T1000 (cell line): ENCODE measurements at places on chromosomes 11 and 22.

GRCh38 chr22:50169774-50170341 lies 673 bp upstream of the PANX2 start:
- no peak for DNase-seq

GRCh38 chr11:1548221-1549070 lies 23.6 kb downstream of the DUSP8 start:
- DNase-seq: no peak

GRCh38 chr11:11667056-11667455 lies 45.3 kb upstream of the GALNT18 start:
- no peak for DNase-seq

DNA sequence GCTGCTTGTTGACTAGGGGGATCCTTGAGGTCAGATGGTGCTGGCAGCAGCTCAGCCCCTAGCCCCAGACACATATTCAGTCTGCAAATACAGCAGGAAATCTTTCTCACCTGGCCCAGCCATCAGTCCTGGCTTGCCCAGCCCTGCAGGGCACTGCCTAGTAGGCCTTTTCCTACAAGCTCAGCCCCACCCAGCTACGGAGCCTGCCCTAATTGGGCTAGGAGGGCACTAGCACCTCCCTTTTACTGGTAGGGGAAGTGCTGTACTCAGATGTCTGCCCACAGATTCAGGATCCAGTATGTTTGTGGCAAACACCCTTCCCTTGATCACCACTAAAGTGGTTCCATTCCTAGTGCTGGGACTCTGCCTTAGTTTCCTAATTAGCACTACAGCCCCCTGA lies 257.1 kb upstream of the CADM1 start:
- DNase-seq: no peak

- no peak for DNase-seq
These were observed 34.3 kb upstream of the PRODH start for GRCh38 chr22:18970176-18970947.

DNA sequence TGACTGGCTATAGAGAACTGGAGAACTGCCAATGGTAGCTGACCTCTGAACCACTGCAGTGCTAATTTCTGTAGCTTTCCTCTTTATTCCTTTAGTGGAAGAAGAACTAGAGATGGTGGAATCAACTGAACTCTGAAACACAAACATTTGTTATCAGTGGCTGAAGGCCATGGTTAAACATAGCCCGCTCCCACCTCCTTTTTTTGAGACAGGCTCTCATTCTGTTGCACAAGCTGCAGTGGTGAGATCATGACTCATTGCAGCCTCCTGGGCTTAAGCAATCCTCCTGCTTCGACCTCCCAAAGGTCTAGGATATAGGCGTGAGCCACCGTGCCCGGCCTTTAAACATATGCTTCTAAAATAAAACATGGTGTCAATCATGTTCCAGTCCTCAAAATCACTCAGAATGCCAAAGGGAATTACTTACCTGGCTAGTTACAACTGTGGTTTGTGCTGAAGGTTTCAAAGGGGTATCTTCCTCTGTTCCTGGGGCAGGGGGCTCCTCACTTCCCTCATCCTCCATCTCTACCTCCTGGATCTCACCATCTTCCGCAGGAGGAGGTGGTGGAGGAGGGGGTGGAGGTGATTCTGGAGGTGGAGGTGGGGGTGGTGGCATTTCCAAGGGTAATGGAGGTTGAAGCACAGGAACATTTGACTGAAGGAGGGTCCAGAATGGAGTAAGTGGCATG lies 9.0 kb upstream of the AGBL2 start:
- no peak for DNase-seq

GRCh38 chr11:123230346-123230745 lies 35.3 kb upstream of the CLMP start:
- DNase-seq: no peak

DNA sequence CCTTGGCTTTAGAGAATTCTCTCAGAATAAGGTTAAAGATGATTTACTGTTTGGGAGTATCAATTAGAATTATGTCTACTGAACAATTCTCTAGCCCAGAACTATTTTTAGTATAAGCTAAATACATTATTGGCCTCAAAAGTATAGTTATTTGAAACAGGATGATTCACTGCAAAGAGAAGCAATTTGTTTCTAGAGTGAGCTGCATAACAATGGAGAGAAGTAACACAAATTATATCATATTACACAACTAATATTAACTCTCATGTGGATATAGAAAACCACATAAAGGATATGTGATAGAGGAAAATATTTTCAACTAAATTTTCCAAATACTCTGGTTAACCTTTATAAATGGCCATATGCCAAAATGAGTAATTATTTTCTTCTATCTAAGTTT lies 24.9 kb downstream of the PGM2L1 start:
- no peak for DNase-seq

DNA sequence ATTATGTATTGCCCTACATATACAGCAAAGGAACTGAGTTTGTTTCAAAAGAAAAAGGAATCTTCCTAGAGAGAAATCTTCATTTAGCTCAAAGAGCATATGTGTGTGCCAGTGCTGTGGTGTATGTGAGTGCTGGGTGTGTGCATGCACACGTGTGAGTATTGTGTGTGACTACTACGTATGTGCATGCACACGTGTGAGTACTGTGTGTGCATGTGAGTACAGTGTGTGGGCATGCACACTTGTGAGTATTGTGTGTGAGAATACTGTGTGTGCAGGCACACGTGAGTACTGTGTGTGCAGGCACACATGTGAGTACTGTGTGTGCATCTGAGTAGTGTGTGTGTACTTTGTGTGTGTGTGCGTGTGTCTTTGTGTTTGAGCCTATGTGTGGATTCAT lies 651.0 kb upstream of the B3GAT1 start:
- DNase-seq: no peak

GRCh38 chr22:27573280-27574001 lies 228.1 kb downstream of the MN1 start:
- DNase-seq: no peak

GRCh38 chr11:95904009-95904650 lies 19.8 kb downstream of the MTMR2 start:
- DNase-seq: no peak

DNA sequence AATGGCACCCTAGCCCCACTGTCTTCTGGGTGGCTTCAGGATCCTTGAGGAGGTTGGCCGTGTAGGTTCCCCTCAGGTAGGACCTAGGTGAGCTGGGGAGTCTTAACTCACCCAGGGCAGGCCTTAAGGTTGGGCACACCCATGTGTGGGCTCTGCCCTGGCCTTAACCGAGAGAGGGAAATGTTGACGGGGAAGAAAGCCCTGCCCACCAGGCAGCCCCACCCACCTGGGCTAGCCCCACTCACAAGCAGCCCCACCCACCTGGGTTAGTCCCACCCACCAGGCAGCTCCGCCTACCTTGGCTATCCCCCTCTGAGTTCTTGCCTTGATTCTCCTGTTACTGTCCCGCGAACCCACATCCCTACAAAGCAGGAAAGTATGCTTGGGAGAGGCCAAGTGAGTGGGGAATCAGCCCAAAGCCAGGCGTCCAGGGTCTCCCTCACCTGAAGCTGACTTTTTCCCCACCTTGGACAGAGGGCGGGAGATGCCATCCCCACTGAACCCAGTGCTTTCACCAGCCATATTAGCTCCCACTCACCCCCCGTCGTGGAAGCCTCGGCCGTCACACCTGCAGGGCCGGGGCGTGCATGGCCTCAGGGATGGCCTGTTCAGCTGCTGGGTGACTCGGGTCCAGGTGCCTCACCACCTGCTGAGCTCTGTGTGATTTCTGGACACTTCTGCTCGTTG lies at the start of gene MYEOV:
MYEOV (plus strand) TSS at position 337 of the 687 bp plus-strand sequence. CDS start 1,200 bp downstream, outside the sequence.
- peak; percentile 89 for DNase-seq

DNA sequence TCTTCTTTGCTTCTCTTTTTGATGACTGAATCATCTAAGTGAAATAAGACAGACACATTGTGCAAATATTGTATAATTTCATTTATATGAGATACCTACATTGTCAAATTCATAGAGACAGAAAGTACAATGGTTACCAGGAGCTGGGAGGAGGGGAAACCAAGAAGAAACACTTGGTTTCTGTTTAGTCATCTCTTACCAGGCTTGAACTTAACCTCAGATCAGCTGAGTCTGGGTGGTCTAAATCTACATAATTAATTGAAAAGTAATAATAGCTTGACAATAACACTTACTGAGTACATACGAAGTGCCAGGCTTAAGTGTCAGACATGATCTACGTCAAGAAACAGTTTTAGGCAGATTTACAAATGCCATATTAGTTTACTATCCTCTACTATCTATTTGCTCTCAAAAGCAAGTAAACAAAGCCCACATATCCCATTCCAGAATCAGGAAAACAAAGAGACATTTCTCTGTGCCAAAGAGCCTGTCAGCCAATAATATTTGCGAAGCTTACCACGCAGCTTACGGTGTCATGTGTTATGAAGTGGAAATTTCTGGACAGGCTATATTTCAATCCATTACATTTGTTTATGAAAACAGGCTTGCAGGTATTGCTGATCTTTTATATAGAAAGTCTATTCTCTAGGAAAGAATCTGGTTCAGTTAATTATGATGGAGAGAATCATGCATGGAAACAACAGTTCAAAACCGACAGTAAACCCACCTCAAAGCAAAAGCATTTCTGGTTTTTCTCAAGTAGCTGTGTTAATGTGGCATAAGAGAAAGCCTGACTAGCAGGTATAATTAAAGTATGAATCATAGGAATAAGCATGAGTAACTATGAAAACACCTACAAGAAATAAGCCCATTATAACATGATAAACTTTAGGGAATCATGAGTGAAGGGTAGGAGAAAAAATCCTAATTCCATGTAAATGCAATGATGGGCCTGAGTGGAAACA lies 2.7 kb upstream of the ARHGAP42 start:
- DNase-seq: no peak

GRCh38 chr11:30811226-30811755 lies 225.1 kb upstream of the MPPED2 start:
- DNase-seq: no peak

- DNase-seq: no peak
These were observed 18.1 kb downstream of the MRGPRD start for GRCh38 chr11:68962527-68963250.

DNA sequence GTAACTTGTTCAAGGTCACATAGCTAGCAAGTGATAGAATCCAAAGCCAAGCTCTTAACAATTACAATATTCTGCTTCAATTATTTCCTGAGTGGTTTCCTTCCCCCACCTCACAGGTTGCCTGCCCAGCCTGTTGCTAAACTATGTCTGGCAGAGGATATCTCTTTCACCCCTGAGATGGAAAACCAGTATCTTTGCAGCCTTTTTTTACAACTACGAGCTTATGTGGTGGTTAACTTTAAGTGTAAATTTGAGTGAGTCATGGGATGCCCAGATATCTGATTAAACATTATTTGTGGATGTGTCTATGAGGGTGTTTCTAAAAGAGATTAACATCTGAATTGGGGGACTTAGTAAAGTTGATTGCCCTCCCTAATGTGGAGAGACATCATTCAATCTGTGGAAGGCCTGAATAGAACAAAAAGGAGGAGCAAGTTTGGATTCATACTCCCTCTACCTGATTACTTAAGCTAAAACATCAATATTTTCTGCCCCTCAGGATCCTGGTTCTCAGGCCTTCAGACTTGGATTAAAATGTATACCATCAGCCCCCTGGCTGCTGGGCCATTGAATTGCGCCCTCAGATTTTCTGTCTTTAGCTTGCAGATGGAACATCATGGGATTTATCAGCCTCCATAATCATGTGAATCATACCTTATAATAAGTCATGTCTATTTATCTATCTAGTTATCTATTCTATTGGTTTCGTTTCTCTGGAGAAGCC lies 911.9 kb downstream of the METTL15 start:
- no peak for DNase-seq

DNA sequence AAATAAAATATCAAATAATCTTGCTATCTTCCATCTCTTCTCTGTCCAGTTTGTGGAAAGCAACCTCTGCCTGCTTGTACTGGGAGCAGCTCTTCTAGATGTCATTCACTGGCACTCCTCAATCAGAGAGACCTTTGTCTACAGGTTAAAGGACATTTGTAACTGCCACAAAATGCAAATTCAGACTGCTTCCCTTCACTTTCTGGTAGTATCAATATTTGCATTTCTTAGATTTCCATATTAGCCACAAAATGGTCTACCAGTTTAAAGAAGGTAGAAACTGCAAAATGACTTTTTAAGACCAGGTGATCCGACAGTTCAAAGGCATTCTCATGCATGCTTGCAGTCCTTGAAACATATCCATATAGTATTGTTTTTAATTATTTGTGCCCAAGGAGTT lies 51.7 kb upstream of the RCN1 start:
- no peak for DNase-seq

DNA sequence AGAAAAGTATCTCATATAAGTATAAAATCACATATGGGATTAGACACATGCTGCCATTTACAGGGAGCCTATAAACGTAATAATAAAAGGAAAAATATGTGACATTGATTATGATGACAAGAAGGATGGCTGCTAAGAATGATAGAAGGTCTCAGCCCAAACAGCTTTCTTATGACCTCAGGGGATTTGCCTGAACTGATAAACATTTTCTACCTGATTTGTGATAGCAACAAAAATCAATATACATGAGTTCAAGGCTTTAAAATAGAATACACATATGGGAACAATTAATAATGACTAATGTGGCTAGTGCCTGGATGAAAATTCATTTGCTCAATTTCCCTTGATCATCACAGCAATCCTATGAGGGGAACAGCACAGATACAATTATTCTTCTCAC lies 636.8 kb upstream of the CCDC90B start:
- no peak for DNase-seq

GRCh38 chr11:90220391-90220790 lies 2.5 kb downstream of the CHORDC1 start:
- DNase-seq: no peak

- DNase-seq: no peak
These were observed 7.2 kb downstream of the APOL4 start for GRCh38 chr22:36194385-36194784.

DNA sequence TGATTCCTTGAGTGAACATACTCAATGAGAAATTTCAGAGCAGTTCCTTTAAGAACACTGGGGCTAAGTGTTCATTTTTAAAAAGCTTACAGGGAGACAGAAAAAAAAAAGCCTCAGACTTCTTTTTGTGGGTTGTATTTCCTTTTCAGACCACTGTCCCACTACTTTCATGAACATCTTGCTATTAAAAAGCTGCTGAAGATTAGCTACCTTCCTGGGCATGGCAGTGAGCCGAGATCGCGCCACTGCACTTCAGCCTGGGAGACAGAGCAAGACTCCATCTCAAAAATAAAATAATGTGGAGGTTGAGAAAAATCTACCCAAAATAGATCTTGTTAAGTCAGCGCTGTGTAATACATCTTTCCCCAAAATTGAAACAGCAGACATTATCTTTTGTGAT lies 10.8 kb downstream of the TRAF6 start:
- no peak for DNase-seq

- DNase-seq: no peak
These were observed 44.7 kb downstream of the CADM1 start for GRCh38 chr11:115459563-115459962.
